Stimulated activated CD4-positive, alpha-beta T cell treated with anti-CD3 and anti-CD28 coated beads, Interleukin-15, amount 100 ng/mL, for 1 hour (primary cell): ENCODE measurements at places on chromosomes 2 and 18.

GRCh38 chr2:235999011-235999410 lies 169.2 kb downstream of the GBX2 start:
- no peak for DNase-seq

DNA sequence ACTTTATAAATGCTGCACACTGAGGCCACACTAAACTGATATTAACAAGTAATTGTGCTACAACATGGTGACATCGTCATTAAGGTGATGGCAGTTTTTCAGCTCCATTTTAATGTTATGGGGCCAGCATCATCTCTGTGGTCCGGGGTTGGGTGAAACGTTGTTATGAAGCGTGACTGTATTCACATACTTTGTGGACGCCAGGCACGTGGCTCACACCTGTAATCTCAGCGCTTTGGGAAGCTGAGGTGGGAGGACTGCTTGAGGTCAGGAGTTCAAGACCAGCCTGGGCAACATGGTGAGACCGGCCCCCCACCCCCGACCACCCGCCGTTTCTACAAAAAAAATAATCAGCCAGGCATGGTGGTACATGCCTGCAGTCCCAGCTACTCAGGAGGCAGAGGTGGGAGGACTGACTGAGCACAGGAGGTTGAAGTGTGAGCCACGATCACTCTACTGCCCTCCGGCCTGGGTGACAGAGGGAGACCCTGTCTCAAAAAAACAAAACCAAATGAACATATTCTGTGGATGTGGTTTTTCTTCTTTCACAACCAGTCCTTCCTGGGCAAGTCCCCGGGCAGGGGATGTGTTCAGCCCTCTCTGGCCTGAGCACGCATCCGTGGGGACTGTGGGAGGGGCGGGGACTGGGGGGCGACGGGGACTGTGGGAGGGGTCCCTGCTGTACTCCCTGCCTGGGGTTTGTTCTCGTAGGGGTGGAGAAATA lies 12.9 kb upstream of the GAL3ST2 start:
- DNase-seq = no peak

DNA sequence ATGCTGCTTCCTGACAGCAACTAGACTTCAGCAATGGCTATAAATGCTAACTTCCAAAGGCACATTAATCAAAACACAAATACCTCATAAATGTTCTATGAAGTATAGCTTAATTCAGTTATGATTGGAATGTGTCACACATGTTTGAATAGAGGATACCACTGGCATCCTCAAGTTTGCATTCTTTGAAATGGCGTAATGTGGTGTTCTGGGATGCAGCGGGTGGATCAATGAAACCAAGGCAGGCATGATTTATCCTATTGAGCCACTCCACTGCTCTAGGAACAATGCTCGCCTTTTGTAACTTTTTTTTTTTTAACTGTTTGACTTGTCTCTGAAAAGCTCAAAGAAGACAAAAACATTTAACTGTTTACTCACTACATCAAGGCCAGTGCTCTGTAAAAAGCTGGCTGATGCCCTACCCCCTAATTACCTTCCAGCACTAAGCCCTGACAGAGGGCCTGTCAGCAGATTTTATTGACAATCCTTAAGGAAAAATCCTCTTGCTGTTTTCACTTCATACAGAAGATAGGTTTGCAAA lies 278.8 kb upstream of the SESTD1 start:
- no peak for DNase-seq

GRCh38 chr2:38374984-38375383 lies 2.1 kb downstream of the ATL2 start:
- DNase-seq = no peak

GRCh38 chr2:164510895-164511294 lies 110.4 kb downstream of the GRB14 start:
- no peak for DNase-seq
